Keratinocyte (primary cell): ENCODE measurements at places on chromosomes 6 and 20. TPM values are rescaled to one million over a fixed set of nuclear protein-coding genes. Genes with fewer than 3 reads are reported as not detected.

GRCh38 chr6:1390946-1391799, 1.8 kb downstream of the FOXF2 start:
- no peak overlapping the region for H3K27ac ChIP-seq
- peaks cover 91% of the 10 kb centered on the region for H3K27me3 ChIP-seq
- no peaks in the 10 kb centered on the region for H3K36me3 ChIP-seq
- no peak overlapping the region for H3K4me3 ChIP-seq
- no peak for DNase-seq
- no peaks in the 10 kb centered on the region for H3K4me1 ChIP-seq

- H3K27me3 ChIP-seq, result no peaks in the 10 kb centered on the region
- H3K4me1 ChIP-seq, result peaks cover 13% of the 10 kb centered on the region
- H3K27ac ChIP-seq, result no peak overlapping the region
- H3K4me3 ChIP-seq, result no peak overlapping the region
Measured at GRCh38 chr20:50194831-50195523, 4.3 kb downstream of the CEBPB start.

Gene TRDN
- not detected in 3 replicates for polyA plus RNA-seq

Gene PCNA
- polyA plus RNA-seq, result 54.0 to 139 TPM (median 130 TPM) in 3 replicates

Gene OR12D3
- polyA plus RNA-seq, result not detected in 3 replicates

DNA sequence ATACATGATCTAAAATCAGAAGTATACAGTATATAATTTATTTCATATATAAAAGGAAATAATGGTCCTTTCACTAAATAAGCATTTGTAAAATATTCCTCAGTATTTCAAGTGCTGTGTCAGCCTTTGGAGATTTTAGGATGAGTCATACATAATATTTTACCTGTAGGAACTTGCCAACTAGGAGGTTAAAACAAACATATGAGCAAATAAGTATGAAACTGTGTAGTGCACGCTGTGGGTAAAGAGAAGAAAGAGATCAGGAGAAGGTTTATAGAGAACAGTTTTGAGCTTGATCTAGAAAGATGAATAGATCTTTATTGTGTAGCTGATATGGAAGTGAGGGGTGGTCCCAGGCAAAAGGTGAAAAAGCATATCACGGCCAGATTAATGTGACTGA, 169.9 kb upstream of the RNF217 start:
- peaks cover 10% of the 10 kb centered on the region for H3K4me1 ChIP-seq
- H3K27me3 ChIP-seq, result no peaks in the 10 kb centered on the region
- H3K4me3 ChIP-seq, result no peak overlapping the region

DNA sequence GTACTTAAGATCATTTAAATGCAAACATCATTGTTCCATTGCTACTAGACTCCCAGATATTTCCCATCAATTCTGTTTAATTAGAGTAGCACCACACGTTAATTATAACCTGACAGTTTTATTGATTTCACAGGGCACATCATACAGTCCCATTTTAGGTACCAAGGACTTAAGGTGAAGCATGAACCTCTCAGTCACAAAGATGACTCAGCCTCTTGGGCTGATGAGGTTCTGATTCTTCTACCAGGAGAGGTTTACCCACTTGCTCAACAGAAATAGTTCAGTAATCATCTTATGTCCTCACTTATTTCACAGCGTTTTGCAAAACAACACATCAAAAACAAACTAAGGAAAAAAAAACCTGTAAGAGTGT, 98.5 kb downstream of the HIVEP2 start:
- peaks cover 45% of the 10 kb centered on the region for H3K4me1 ChIP-seq
- no peak overlapping the region for H3K4me3 ChIP-seq
- H3K36me3 ChIP-seq, result no peaks in the 10 kb centered on the region
- DNase-seq, result no peak
- no peaks in the 10 kb centered on the region for H3K27me3 ChIP-seq

- no peaks in the 10 kb centered on the region for H3K36me3 ChIP-seq
- peaks cover 16% of the 10 kb centered on the region for H3K4me1 ChIP-seq
- no peak for DNase-seq
- H3K27ac ChIP-seq, result no peak overlapping the region
- no peak overlapping the region for H3K4me3 ChIP-seq
Measured at GRCh38 chr6:40928763-40929162, 110.3 kb downstream of the UNC5CL start.

DNA sequence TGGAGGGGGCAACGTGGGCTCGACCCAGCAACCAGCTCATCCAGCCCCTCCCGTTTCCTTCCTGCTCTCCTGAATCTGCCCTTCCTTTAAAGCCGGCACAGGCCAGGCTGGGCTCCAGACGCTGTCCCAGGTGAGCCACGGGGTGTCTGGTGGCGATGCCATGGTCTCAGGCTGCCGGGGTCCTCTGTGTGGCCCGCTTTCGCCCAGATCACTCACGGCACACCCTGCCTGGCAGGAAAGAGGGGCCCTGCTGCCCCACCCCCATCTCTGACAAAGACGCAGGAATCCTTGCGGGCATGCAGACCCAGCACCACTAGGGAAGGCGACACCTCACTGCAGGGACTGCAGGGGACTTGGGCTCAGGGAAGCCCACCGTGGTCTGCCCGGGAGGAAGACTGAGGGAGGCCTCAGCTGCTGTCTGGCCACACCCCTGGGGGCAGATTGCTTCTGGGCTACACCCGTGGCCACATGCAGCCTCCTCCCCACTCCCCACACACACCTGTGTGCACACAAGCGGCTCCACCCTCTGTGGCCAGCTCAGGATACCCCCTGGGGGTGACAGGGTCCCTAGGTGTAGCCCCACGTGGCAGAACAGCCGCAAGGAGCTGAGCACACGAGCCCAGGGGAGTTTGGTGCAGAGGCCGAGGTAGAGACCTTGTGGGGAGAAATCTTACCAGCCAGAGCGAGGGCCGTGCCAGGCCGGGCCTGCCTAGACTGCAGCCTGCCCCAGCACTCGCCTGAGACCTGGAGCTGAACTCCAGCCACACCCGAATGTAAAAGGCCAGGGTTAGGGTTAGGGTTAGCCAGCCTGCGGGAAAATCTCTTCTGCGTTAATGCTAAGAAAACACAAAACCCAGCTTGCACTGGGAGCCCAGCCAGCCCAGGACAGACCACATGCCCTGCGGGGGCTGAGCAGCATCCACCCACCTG, 104.6 kb downstream of the DLL1 start:
- no peaks in the 10 kb centered on the region for H3K36me3 ChIP-seq
- H3K4me1 ChIP-seq, result peaks cover 13% of the 10 kb centered on the region
- no peaks in the 10 kb centered on the region for H3K27me3 ChIP-seq
- peak overlapping the region; percentile 14 for H3K27ac ChIP-seq
- no peak for DNase-seq
- no peak overlapping the region for H3K4me3 ChIP-seq

GRCh38 chr20:47970282-47970903, 185.1 kb upstream of the SULF2 start:
- no peaks in the 10 kb centered on the region for H3K36me3 ChIP-seq
- H3K27me3 ChIP-seq, result no peaks in the 10 kb centered on the region
- DNase-seq, result no peak
- H3K27ac ChIP-seq, result no peak overlapping the region

DNA sequence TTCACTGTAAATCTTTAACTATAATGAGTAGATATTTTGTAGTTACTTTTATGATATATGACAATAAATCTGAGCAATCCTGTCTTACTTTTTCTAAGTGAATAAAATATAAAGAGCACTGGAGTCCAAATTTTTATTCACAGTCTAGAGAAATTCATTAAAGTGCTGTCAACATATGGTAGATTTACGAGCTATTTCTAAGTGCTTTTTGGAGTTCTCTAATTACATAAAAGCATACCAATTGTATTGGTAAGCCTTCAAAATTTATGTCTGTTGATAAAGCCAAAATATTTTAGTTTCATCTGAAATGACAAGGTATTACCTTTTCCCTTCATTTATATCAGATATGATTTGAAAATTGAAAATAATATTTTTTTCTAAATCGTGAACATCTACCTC, 75.4 kb downstream of the MAN1A1 start:
- no peak for DNase-seq
- H3K4me1 ChIP-seq, result no peaks in the 10 kb centered on the region
- no peaks in the 10 kb centered on the region for H3K36me3 ChIP-seq

Gene OPN5
- 0.04 TPM in 1 of 3 replicates, not detected in the others for polyA plus RNA-seq

Gene EPHA7
- not detected in 3 replicates for polyA plus RNA-seq

GRCh38 chr20:59827138-59828056, 106.0 kb downstream of the SYCP2 start:
- no peaks in the 10 kb centered on the region for H3K36me3 ChIP-seq
- H3K4me3 ChIP-seq, result no peak overlapping the region
- H3K27ac ChIP-seq, result no peak overlapping the region
- peaks cover 40% of the 10 kb centered on the region for H3K4me1 ChIP-seq
- H3K27me3 ChIP-seq, result peaks cover 4% of the 10 kb centered on the region

- H3K27me3 ChIP-seq, result peaks cover 4% of the 10 kb centered on the region
- no peak within 1 kb of the TSS for H3K4me3 ChIP-seq
- no peak for DNase-seq
- no peaks in the 10 kb centered on the region for H3K4me1 ChIP-seq
- no peak within 1 kb of the TSS for H3K27ac ChIP-seq
Measured at GRCh38 chr6:32637219-32637880, at the start of gene HLA-DQA1. Gene HLA-DQA1 (plus strand): TSS chr6:32637406. CDS start chr6:32637459, 53 bp downstream.

Gene MED23
- 13.9 to 24.9 TPM (median 22.4 TPM) in 3 replicates for polyA plus RNA-seq

DNA sequence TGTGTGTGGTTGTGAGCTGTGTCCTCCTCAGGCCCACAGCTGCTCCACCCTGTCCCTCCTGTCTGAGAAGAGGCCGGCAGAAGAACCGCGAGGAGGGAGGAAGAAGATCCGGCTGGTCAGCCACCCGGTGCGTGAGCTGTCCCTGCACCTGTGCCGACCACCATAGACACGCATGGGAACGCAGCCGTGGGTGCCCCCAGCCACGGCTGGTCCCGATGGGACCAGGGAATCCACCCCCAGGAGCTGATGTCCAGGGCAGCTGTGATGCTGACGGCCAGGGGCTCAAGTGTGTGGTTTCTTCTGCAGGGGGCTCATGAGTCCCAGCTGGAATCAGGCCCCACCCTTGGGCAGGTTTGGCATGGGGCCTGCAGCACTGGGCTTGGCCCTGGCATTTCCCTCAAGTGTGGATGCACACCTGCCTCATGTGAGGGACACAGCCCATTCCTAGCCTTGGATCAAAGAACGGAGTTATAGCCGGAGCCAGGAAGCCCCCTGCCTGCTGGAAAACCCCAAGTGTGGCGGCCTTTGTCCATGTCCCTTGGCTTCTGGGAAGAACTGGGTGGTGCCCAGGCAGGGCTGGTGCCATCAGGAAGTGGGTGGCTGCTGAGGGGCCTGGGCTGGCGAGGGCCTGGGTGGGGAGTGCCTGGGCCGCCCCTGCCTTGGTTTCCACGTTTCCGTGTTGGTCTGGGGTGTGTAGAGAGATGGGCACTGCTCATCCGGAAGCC, 4.6 kb upstream of the TNFRSF6B start:
- H3K4me3 ChIP-seq, result no peak overlapping the region
- DNase-seq, result no peak
- H3K27me3 ChIP-seq, result no peaks in the 10 kb centered on the region
- H3K27ac ChIP-seq, result no peak overlapping the region
- H3K4me1 ChIP-seq, result peaks cover 35% of the 10 kb centered on the region

DNA sequence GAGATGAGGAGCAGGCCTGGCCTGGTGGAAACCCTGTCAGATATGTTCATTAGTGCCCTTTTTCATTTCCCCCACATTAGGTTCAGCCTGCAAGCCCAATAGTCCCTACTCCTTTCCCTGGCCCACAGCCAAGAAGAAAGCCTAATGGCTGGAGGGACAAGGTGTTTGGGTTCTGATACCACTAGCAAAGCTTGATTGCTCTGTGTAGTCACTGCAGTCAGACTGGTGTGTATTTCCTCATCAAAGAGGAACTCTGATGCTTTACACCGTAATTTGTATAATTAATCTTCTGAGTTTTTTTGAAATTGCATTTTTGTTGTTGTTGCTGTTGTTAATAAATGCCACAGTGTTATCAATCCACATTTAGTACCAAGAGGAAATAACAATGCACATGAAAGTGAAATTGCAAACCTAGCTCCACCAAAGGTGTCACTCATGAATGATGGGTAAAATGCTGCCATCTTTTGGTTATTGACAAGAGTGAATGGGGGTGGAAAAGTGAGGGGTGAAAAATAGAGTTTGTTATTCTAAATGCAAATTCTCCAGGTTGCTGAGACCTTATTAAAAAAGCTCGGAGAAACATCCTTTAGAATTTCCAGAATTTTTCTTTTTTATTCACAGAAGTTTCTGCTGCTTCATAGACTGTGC, 320.2 kb upstream of the POU3F2 start:
- no peak for DNase-seq
- H3K4me3 ChIP-seq, result no peak overlapping the region
- H3K36me3 ChIP-seq, result no peaks in the 10 kb centered on the region
- H3K27ac ChIP-seq, result no peak overlapping the region
- no peaks in the 10 kb centered on the region for H3K4me1 ChIP-seq

GRCh38 chr20:63830841-63831588, at the start of gene ZBTB46:
Gene ZBTB46 (minus strand): TSS chr20:63831264. CDS start chr20:63790757, 40,507 bp downstream.
- H3K36me3 ChIP-seq, result no peaks in the 10 kb centered on the region
- peak within 1 kb of the TSS; percentile 46 for H3K4me3 ChIP-seq
- no peaks in the 10 kb centered on the region for H3K4me1 ChIP-seq
- H3K27ac ChIP-seq, result no peak within 1 kb of the TSS

- H3K27ac ChIP-seq, result no peak overlapping the region
- no peaks in the 10 kb centered on the region for H3K27me3 ChIP-seq
- DNase-seq, result no peak
- H3K4me1 ChIP-seq, result peaks cover 24% of the 10 kb centered on the region
- no peaks in the 10 kb centered on the region for H3K36me3 ChIP-seq
Measured at GRCh38 chr20:11378252-11378651, 539.4 kb upstream of the BTBD3 start.
